ENCODE measurements at places on chromosomes 12 and 14.

DNA sequence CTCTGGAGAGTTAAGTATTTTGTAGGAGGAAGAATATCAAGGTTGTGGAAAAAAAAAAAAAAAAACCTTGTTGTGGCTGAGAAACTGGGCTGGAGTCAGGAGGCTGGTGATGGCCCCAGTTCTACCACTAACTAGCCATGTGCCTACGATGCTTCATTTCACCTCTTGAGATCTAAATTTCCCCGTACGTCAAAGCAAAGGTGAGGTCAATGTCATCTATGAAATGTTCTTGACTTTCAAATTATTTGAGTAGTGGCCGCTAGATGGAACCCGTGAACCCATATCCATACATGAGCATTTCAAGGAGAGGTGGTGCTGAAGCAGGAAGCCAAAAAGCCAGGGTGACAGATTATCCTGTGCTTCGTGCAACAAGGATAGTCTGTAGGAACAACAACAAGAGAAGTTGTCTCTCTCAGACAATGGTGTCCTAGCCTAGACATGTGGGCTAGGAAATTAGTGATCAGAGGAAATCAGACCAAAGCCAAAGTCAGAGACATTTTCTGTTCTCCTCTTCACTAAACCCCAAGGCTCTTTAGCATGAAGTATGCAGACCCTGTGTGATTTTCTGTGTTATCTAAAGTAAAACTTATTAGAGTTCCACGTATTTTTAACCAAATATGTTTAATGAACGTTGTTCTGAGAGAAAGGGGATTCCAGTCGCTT, 95.5 kb upstream of the ETV6 start:
- DNase-seq: no peak

DNA sequence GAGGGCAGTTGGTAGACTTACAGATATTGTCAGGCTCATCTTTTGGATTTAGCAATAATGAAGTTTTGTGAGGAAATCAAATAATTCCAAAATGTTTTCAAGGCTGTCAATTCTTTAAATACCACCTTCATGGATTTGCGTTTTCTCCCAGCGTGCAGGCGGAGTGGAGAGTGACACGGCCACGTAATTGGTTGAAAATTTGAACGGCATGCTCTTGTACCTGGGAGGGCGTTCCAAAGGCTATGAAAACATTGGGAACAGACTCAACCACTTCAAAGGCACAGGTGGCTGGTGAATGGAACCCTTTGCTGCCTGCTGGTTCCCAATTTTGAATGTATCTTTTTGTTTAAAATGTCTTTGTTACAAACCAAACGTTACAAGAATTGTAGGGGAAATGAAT, 12.4 kb downstream of the SMIM41 start:
- DNase-seq: no peak

DNA sequence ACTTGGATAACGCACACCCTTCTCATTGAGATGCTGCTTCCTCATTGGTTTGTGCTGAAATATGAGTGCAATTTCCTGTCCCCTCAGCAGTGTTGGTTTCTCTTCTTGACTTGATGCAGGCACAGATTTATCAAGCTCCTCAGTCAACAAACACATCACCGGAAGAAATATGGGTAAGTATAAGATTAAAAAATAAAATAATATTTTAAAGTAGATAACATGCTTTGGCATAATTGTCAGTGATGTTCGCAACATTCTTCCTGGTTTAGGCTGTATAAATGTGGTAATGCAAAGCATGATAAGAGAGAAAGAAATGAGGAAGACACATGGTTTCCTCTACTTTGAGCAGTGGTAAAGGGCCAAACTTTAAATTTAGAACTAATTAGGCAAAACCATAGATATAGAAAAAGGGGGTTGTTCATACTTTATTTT, at the start of gene GPR65:
GPR65 (plus strand) TSS at position 86 of the 432 bp plus-strand sequence. CDS start 5,713 bp downstream, outside the sequence.
- DNase-seq: no peak

- DNase-seq: no peak
These were observed 17.8 kb downstream of the UTP20 start for GRCh38 chr12:101297661-101298060.

DNA sequence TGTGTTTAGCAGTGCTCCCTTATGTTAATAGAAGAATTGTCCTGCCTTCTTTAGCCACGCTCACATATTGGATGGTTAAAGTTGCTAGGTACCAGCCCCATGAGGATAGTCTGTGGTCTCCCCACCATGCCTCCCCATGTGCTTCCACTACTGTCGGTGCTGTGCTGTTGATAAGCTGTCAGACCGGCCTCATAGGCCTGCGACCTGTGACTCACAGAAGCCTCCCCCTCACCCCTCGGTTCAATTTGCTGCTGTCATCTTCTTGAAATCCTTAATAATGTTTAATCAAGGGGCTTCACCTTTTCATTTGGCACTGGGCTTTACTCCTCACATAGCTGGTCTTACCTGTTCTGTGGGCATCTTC, 227.2 kb downstream of the NPAS3 start:
- no peak for DNase-seq

- no peak for DNase-seq
These were observed 16.0 kb downstream of the AMDHD1 start for GRCh38 chr12:95959107-95959506.

- no peak for DNase-seq
These were observed 419.4 kb downstream of the RAD51B start for GRCh38 chr14:68238976-68239375.

- no peak for DNase-seq
These were observed 103.0 kb downstream of the C12orf42 start for GRCh38 chr12:103392722-103393121.

DNA sequence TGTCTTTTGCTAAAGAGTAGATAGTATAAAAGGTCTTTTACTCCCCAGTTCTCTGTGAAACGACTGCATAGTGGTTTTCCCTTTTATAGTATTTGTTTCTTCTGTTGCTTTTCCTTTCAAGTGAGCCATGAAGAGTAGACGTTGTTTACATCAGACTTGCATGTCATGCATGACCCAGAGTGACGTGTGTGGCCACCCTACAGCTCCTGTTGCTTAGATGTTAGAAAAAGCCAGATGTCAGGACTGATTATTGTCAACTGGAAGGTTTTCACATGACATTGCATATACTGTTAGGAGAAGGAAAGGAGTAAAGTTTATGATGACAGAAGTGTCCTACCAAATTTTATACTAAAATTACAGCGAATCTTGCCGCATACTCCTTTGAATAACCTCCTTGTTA, 1.3 kb upstream of the RD3L start:
- no peak for DNase-seq

- no peak for DNase-seq
These were observed 4.7 kb downstream of the RARG start for GRCh38 chr12:53227341-53227740.

GRCh38 chr12:130514149-130514551, 176.5 kb downstream of the PIWIL1 start:
- no peak for DNase-seq

- DNase-seq: no peak
These were observed 15.3 kb downstream of the SLC6A12 start for GRCh38 chr12:198705-199104.

- no peak for DNase-seq
These were observed 9.4 kb downstream of the WASHC3 start for GRCh38 chr12:102052192-102053061.

DNA sequence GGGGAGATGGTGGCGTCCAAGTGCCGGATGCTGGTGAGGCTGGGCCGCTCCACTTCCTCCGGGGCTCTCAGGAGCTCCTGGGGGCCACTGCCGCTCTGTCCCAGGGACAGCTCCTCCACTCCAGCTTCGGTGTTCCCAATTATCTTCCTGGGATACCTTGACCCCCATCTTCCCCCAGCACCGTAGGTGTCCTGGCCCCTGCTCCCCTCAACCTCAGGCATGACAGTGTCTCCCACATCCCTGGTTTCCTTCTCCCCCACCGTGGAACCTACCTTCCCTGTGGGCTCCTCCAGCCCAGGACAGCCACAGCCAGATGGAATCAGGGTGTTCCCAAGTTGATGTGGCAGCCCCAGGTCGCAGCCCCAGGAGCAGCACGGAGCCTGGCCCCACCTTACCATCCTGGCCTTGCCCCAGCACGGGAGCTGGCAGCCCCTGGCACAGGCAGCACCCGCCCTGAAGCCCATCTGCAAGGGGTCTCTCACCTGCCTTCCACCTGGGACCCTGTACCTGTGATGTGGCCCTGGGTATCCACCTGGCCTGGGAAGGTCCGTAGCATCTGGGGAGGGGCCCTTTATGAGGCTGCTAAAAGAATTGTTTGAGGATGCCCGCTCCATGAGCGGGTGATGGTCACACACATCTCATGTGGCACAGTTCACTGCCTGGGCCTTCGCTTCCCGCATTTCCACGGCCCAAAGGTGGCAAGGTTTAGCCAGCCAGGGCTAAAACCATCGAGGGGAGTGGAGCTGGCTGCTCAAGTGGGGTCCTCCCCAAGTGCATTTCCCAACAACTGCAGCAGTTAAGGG, 4.1 kb downstream of the TMEM121 start:
- no peak for DNase-seq

- no peak for DNase-seq
These were observed 173.2 kb upstream of the HMGA2 start for GRCh38 chr12:65651060-65651459.

GRCh38 chr12:51262758-51263177, 7.4 kb downstream of the SMAGP start:
- no peak for DNase-seq

GRCh38 chr12:99758997-99759396, 111.4 kb downstream of the GARIN6 start:
- no peak for DNase-seq

GRCh38 chr12:713281-713875, 39.0 kb upstream of the WNK1 start:
- DNase-seq: peak; percentile 17

Measured in stimulated activated CD8-positive, alpha-beta memory T cell treated with anti-CD3 and anti-CD28 coated beads, Interleukin-2, amount 100 ng/mL, for 48 hours (primary cell).